ENCODE measurements at places on chromosomes 2 and 18.

DNA sequence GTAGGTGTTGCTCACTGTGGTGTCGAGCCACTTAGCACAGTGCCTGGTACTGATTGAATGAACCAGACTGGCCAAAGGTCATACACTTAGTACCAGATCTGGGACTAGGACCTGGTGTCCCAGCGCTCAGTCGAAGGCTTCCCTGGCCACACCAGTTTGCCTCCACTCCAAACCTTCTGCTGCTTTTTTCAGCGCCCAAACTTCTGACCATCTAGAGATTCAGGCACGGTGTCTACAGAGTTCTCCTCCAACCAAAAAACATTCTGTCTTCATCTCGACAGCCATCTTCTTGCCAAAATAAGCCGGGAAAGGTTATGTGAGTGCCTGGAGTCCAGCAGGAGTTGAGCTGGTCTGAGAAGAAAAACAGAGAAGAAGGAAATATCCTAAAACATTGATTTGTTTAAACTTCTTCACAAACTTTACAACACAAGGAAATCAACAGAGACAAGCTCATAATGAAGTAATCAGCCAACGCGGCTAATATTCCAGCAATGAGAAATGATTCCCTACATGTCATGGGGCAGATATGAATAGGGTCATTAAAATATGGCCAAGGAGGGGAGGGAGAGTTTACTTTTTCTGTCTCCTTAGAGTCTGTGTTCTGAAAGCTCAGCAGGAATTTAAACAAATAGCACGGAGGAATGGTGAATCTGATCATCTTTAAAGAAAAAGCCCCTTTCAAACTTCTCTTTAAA lies 2.3 kb upstream of the GLI2 start:
- no peak for DNase-seq

GRCh38 chr2:241771286-241772062 lies 5.1 kb upstream of the GAL3ST2 start:
- DNase-seq: no peak

DNA sequence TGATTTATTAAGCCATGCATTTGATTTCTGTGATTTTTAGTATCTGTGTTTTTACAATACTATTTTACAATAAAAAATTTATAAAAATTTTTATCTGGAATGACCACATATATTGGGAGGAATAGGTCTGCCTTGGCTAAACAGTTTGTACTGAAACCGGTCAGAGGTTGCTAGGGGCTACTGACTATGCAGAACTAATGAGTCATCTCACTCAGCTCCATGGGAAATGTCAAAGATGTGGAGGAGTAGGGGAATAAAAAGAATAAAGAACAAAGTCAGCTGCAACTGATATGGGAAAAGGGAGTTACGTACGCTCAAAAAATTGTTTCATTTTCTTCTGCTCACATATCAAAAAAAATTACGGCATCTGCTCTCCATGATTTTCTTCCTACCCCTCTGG lies 8.6 kb upstream of the TMEM163 start:
- no peak for DNase-seq

DNA sequence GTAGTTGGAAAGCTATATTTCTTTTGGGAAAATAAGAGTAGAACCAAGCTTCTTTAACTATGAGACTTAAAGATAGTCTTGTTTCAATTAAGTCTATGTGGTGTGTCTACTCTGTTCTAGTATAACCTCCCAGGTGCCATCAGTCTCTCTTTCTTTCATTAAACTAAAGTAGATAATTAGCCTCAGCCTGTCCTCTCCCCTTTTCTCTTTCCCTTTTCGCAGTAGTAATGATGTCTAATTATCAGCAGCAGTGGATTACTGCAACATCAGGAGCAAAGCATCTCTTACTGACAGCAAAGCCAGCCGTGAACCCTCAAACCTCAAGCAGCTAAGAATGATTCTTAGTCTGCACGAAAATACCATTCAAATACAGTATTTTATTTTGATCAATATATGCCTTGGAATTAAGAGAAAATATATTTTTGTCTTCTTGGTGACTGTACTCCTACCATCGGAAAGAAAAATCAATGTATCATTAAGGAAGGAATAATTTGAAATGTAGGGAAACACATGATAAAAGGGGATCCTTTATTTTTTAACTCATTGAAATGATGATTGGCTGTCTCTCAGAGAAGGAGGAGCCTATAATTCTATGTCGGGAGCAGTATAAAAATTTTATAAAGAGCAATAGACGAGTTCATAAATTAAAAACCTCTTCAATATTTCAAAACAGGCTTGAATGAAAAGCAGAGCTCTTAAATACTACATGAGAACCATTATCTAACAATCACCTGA lies 4.5 kb downstream of the NOL4 start:
- DNase-seq: no peak

DNA sequence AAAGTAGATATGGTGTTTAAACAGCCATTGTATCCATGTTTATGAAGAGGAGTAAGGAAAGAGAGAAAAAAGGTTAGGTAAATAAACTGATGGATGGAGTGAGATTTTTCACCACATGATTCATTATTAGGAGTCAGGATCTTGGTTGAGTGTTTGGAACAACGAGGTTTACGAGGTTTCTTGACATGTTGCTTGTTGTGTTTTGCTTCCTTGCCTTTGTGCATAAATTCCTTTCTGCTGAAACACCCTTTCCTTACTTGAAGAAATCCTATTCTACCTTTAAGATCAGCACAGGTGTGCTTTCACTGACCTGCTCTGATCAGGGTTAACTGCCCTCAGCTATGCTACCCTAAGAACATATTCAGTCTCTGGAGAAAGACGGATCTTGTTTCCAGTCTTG lies 66.6 kb downstream of the EFEMP1 start:
- DNase-seq: no peak

- no peak for DNase-seq
Observed at GRCh38 chr2:158602027-158602426, 145.3 kb downstream of the PKP4 start.

DNA sequence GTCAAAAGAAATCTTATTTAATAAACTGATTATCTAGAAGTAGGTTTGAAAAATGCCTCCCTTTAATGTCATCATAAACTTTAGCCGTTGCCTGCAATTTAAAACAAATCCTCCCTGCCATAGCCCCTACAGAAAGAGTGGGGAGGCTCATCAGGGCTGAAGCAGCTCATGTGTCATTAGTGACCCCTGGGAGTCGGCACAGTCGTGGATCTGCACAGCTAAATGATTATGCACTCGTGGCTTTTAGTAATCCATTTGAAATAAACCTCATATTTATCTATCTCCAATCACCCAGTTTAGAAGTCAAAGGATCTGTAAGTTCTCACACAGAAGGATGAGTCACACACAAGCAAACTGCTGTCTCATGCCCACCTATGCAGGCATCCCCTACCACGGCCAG lies 277.3 kb downstream of the SS18 start:
- DNase-seq: no peak

- DNase-seq: peak; percentile 91
Observed at GRCh38 chr2:23100406-23100805, 284.6 kb upstream of the KLHL29 start.

- no peak for DNase-seq
Observed at GRCh38 chr18:33152376-33152775, 288.1 kb downstream of the CCDC178 start.

GRCh38 chr2:206378835-206379234 lies 64.5 kb upstream of the ADAM23 start:
- no peak for DNase-seq

DNA sequence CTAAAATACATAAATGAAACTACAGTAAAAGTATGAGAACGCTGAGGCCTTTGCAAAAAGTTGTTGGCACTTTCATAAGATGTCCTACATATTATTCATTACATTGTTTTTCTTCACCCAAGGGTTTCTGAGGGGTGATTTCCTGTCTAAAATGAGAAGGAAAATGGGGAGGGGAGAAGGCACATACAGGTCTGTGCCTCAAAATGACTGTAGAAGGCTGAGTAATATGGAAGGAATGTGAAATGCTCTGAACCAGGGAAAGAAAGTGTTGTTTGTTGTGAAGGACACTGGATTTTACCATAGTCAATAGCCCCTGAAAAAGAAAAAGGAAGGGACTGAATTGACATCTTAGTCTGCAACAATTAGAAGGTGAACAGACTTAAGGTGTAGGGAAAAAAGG lies 99.5 kb upstream of the RNF152 start:
- no peak for DNase-seq

GRCh38 chr2:152846697-152847470 lies 128.5 kb downstream of the ARL6IP6 start:
- DNase-seq: no peak

DNA sequence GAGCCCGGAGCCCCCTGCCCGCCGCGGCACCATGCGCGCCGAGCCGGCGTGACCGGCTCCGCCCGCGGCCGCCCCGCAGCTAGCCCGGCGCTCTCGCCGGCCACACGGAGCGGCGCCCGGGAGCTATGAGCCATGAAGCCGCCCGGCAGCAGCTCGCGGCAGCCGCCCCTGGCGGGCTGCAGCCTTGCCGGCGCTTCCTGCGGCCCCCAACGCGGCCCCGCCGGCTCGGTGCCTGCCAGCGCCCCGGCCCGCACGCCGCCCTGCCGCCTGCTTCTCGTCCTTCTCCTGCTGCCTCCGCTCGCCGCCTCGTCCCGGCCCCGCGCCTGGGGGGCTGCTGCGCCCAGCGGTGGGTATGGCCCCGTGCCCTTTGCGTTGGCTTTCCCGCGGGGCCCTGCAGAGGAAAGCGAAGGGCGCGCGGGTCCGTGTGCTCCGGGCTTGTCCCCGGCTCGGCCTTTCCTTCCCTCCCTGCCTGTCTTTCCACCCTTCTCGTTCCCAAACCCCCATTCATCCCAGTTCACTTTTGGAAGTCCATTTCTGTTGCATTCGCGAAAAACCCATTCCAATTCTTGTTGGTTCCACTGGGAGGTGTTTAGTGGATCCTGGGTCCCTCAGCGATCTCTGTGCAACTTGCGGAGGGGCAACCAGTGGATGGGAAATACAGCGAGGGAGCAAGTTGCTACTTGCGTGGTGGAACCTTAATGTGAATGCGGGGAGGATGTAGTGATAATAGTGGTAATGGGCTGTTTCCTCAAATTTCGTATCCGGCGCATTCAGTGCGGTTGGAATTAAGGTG lies 599 bp downstream of the ADAM23 start:
- no peak for DNase-seq

- no peak for DNase-seq
Observed at GRCh38 chr2:144409241-144409640, 110.7 kb downstream of the ZEB2 start.

- no peak for DNase-seq
Observed at GRCh38 chr2:121363632-121364420, 78.8 kb upstream of the TFCP2L1 start.

- DNase-seq: no peak
Observed at GRCh38 chr2:120436460-120436739, 90.5 kb downstream of the INHBB start.

- DNase-seq: no peak
Observed at GRCh38 chr18:26135548-26135947, 1.9 kb downstream of the PSMA8 start.

DNA sequence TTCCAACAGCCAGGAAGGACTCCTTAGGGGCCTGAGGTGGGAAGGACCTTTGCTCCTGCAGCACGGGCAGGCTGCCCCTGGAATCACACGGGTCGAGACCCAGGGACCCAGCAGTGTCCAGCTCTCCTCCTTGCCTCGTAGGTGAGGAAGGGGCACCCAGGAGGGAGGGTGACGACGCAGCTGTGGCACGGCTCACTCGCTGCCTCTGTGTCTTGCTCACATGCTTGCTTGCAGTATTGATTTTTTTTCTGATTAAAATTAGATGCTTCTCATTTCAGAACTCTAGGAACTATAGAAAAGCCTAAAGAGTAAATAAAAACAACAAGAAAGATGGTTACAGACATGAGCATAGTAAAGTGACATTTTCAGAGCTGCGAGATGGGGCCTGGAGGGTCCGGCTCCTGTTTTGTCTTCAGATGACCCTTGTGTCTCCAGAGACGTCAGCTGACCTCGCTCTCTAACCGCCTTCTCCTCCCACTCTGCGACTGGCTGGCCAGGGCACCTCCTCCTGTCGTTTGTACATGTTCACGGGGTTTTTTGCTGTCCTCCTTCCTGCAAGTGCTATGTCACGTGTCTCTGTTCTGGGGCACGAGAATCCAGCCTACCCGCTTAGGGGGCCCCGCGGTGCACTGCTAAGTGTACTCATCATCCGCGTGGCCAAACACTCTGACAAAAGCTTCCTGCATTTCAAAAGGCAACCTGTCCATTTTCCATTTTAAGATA lies 65.7 kb upstream of the ZNF236 start:
- no peak for DNase-seq

- DNase-seq: no peak
Observed at GRCh38 chr2:14634489-14635390, 2.2 kb downstream of the LRATD1 start.

DNA sequence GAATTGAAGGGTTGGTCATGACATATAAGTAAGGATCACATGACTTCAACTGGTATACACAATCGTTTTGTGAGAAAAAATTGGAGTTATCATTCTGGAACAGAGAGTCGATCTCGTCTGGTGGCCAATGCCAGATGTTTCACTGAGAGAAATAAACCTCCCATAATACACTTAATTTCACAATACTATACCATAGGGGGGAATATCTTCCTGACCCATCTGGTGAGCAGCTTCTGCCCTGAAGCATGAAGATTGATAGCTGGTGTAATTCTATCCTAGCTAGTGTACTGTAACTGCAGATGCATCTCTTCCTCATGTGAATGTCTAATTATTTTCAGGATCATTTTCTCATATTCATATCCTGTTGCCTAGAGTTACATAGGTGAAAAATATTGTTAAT lies 15.7 kb upstream of the CDH7 start:
- DNase-seq: peak; percentile 86

- DNase-seq: no peak
Observed at GRCh38 chr2:28558918-28559317, 63.1 kb downstream of the PLB1 start.

DNA sequence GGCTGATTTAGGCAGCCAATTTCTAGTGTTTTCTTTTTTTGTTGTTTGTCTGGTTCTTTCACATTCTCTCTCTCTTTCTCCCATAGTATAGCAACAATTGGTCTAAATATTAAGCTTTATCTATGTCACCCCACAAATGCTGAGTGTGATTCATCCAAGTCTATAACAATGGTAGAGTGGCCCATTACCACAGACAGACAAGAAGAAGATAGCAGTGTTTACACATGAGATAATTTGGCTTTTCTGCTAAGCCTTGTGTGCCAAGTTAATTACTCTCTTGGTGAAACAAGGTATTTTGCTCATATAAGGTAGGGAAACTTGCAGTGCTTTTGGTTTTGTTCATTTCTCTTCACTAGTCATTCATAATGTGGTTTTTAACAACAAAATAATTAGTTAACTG lies 166.5 kb downstream of the SLC8A1 start:
- no peak for DNase-seq

- DNase-seq: no peak
Observed at GRCh38 chr2:238581126-238581525, 154.4 kb downstream of the ASB1 start.

DNA sequence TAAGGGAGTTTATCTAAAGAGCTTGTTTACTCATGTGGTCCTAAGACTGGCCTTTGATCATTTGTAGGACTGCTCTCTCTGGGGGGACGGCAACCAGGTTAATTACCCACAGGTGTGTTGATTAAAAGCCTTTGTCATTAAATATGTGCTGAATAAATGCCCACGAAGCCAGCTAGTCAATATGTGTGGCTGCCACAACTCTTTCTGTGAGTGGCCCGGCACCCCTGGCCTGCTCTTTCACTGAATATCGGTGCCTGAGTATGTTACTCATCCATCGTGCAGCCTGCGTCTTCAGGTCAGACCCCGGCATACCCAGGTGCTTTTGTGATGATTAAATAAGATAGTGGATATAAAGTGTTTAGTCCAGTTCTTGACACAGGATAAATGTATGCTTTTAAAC lies 24.3 kb upstream of the FSHR start:
- no peak for DNase-seq

Data from NCI-H446 treated with DMSO at 0.1 percent for 48 hours (cell line).